ENCODE measurements at places on chromosomes 11 and 22.

DNA sequence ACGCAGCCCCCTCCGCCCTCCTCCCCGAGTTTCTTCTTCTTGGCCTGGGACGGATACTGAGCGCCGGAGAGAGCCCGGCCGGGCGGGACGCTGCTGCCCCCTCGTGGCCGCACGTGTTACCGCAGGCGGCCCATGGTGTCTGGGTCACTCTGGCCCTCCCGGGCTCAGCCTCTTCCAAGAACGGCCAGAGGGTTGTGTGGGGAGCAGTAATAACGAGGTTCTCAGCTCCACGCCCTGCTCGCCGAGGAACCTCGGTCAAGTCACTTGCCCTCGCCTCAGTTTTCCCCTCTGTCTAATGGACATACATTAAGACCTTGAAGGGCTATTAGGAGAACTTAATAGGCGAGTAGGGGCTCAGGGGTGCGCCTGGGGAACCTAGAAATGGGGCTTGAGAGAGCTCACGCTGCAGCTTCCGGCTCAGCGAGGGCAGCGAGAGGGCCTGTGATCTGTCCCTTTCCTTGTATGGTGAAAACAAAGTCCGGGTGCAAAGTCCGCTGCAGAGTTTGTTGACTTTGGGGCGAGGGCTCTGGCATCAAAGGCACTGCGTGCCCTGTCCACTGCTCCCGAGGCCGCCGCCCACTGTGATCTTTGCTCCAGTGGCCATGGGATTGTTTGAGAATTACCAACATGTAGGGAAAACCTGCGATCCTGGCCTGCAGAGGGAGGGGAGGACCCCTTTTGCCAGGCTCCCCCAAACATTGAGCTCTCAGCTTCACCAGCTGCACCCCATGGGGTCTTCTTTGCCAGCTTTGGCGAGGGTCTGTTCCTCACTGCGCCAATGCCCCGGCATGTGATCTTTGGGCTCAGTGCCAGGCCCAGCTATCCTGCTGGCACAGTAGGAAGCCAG, 14.4 kb upstream of the LRP5 start:
- peak; percentile 73 for DNase-seq

DNA sequence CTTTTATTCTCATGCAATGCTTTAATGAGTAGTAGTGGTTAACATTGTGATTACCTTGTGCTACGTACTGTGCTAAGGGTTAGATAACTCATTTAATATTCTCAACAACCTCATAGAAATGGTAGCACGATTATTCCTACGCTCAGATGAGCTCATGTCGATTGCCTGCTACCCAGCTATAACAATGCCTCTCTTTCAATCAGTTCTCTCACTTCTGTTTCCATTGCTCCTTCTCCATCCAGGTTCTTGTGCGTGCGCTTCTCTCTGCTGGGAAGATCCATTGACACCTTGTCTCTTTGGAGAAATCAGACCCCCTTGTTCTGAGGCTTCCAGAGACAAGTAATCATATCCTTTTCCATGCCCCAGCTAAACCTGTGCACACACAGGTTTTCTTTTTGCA, 120.8 kb downstream of the NECTIN1 start:
- no peak for DNase-seq

DNA sequence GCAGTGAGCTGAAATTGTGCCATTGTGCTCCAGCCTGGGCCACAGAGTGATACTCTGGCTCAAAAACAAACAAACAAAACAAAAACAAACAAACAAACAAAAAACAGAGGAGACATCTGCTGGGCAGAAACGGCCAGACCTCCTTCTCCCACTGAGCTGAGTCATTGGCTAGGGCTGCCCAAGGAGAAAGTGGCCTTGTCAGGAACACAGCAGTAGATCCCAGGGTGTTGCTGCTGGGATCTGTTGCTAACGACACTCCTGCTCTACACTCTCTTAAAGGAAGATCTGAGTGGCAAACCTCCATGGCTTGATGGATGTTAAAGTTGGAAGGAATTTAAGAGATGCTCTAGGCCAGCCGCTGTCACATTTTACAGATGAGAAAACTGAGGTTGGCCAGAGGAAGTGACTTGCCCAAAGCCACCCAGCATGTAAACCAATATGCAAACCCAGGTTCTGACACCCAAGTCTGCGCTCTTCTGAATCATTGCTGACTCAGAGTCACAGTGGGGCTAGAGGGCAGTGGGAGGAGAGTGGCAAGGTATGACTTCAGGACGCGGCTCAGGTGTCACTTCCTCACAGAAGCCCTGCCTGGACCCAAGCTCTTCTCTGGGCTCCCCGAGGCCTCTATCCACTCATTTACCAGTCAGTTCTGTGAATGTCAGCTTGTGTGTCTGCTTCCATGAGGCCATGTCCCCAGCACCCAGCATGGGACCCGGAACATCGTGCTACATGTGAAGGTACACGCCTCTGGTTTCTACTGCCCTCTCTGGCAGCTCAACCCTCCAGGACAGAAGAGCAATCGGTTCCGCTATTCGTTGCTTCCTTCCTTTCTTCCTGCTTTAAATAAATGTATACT, 11.3 kb upstream of the GDPD5 start:
- DNase-seq = peak; percentile 59

GRCh38 chr11:88250566-88251242, 75.5 kb upstream of the RAB38 start:
- DNase-seq = no peak

DNA sequence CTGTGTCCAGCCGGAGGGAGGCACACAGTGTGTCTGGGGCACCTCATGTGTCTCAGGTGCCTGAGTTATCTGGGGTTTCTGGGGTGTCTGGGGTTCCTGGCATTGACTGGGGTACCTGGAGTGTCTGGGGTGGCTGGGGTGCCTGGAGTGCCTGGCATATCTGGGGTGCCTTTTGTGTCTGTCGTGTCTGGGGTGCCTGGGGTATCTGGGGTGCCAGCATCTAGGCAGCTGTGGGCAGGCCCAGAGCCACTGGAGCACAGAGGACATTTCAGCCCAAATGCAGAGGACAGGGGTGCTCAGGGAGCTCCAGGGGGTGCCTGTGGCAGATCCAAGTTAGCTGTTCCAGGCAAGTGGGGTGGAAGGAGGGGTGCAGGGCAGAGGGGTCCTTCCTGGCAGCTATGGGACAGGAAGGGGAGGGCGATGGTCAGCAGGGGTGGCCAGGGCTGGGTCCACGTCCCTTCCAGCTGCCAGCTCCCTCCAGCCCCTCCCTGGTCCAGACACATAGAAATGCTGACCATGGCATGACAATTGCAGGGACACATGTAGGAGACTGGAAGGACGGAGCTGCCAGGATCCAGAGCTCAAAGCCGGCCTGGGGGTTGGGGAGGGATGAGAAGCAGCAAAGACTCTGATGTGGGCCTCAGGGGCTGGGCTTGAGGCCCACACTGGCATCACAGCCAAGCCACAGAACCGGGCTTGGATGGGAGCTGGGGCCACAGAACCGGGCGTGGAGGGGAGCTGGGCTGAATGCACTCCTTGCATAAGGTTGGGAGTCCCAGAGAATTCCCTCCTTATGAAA, 133.0 kb downstream of the BRD1 start:
- no peak for DNase-seq

DNA sequence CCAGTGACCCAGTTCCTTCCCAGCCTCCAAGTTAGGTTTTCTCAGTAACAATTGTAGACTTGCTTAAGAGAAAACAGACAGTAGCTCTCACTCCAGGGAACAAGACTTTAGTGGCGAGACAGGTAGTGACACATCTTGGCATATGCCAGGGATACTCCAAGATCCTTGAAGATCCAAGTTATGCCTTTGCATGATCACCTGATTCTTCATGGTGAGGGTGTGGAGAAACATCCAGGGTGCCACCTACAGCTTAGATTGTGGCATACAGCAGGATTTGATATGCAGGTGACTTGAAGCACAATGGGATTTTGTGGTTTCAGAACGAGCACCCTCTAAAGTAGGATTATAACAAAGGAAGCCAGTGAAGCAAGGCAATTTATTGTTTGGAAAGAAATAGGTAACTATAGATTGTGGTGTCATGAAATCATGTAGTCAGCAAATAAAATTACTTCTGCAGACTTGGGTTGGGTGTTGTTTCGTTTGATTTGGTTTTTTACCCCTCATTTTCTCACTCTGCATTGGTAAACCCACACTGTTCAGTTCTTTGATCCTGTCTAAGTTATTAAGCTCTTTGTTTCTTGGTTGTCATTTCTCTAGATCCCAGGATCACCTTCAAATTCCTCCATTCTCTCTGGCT, 9.2 kb downstream of the POU2AF3 start:
- DNase-seq = no peak

- no peak for DNase-seq
Observed at GRCh38 chr11:127130321-127130720, 129.8 kb upstream of the KIRREL3 start.

- no peak for DNase-seq
Observed at GRCh38 chr11:99911116-99911515, 776.0 kb upstream of the ARHGAP42 start.

GRCh38 chr11:111400595-111400994, 21.5 kb upstream of the POU2AF1 start:
- DNase-seq = no peak

DNA sequence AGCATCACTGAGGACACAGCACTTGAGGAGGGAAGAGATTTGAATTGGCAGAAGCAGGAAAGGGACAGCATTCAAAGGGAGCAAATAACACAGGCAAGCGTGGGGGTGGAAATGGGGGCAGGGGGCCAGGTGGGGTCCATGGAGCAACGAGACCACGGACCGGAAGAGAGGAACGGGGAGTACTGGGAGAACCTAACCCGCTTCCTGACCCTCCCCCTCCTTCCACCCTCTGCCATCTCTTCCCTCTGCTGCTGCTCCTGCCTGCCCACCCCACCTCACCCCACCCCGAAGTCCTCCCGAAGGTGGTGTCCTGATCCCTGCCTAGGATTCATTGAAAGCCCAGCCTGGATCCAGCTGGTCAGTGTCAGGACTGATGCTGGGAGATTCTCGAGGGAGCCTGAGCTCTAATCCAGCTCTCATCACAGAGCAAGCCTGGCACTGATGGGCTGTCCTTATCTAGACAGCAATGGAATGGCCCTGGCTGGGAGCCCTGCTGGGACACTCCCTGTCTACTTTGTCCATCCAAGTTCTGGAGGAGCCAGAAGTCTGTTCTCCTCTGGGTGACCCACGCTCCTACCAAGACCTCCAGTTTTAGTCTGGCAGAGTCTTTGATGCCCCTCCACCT, 105.0 kb downstream of the TRIM29 start:
- no peak for DNase-seq

DNA sequence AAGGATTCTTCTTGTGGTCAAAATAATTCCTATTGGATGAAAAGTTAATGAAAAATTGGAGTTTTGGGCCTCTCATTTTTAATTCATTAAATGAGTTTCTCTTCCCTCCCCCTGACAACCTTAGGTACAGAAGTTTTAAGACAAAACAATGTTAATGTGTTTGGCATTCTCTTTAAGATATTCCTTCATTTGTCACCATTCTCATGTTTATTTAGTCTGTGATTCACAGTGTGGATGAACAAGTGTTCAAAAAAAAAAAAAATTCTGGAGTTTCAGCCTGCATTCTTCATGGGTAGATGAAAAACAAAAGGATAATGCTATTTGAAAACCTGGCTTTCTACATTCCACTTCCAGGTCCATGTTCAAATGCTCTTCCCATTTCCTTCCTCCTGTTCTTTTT, 172.6 kb upstream of the LUZP2 start:
- DNase-seq = no peak

DNA sequence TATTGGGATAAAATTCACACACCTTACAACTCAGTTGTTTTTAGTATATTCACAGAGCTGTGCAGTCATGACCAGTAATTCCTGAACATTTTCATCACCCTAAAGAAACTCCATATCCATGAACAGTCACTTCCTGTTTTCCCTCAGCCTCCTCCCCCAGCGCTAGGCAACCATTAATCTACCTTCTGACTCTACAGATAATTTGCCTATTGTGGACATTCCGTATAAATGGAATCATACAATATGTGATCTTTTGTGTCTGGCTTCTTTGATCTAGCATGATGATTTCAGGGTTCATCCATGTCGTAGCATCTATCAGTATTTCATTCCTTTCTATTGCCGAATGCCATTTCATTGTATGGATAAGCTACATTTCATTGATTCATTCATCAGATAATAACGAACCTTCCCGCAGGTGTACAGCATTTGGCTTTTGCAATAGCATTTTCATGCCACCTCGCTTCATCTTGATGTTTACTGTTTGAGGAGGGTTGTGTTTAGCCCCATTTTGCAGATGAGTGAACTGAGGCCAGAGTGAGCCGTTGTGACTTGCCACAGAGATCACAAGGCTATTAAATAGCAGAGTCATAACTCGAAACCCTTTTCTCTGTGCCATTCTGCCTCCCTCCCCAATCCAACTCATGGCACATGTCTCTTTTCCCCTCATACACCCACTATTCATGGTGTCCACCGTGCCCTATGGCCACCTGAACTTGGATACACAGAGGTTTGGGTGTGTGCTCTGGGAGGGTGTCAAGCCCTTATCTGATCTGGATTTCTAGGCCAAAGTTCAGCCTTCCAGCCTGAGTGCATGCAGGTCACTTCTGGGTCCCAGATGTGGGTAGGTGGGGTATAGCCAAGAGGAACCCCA, 11.1 kb upstream of the MYH9 start:
- DNase-seq = no peak

GRCh38 chr11:112785719-112786118, 175.5 kb upstream of the NCAM1 start:
- DNase-seq = no peak

DNA sequence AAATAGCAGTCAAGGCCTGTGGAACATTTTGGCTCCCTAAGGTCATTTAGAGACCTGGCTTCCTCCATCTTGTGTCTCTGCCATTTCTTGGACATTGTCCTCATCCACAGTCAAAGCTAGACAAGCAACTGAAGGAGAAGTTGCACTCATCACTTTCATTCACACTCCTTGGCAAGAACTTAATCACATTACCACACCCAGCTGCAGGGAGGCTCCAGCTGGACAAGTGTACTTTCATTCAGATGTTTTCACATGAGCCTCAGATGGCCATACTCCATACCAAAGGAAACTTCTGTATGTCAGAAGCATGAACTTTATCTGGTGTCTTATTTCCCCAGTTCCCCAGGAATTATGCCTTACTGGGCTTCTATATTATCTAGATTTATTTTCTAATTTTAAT, 537.4 kb downstream of the TMEM135 start:
- DNase-seq = no peak

DNA sequence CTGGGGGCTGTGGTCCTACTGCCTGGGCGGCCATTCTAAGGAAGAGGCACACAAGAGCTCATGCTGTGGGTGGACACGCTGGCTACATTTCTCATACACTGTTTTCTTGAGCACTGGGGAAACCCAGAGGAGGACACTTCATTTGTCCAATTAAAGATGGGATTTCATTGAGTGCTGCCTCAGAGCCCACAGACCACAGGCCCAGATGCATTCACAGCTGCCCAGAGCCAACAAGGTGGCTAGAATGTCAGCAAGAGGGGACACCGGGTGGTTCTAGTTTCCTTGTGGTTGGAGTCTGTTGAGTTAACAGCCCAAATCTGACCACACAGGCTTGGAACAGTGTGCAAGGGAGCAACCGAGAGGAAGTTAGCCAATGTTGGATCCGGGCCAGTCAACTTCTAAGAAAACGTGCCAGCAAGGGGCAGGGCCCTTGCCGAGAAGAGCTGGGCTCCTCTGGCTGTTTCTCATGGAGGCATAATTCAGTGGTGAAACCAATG, 35.0 kb upstream of the SORL1 start:
- DNase-seq = peak; percentile 41

DNA sequence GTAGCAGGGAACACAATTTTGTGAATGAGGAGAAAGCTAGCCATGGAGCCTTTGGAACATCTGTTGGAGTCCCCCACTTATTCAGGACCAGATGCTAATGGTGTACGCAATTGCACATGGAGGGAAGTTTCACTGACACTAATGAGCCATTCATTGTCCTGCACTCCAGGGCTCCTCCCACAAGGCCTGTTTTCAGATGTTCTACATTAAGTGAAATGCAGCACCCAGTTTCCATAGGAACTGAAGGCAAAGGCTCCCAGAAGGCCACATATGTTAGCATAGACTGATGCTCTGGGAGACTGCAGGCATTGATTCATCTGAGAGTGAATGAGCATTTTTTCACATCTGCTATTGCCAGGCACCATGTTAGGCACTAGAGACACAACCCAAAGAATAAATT, 399.5 kb downstream of the ETS1 start:
- DNase-seq = no peak

Measured in OCI-LY7 (cell line).